ENCODE measurements at places on chromosomes 3 and 15.

DNA sequence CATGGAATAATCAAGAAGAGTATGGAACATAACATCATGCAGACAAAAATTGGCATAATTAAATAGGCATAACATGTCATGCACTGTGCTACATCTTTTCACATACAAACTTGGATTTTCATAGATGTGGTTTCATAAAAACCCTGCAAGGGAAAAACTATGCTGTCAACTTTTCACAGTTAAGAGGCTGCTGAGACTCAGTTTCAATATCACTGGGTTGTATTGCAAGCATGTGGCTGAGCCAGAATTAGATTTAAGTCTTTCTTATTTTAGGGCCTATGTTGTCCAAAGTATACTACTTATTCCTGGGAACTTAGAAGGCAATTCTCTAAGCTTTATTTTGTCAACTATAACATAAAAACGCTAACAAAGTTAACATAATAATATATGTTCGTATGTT lies 70.7 kb upstream of the LSAMP start:
- no peak for DNase-seq

- DNase-seq, result no peak
These were observed 189.3 kb downstream of the OPA1 start for GRCh38 chr3:193782276-193782647.

- DNase-seq, result no peak
These were observed 261.0 kb downstream of the ADAMTSL3 start for GRCh38 chr15:83914906-83915305.

DNA sequence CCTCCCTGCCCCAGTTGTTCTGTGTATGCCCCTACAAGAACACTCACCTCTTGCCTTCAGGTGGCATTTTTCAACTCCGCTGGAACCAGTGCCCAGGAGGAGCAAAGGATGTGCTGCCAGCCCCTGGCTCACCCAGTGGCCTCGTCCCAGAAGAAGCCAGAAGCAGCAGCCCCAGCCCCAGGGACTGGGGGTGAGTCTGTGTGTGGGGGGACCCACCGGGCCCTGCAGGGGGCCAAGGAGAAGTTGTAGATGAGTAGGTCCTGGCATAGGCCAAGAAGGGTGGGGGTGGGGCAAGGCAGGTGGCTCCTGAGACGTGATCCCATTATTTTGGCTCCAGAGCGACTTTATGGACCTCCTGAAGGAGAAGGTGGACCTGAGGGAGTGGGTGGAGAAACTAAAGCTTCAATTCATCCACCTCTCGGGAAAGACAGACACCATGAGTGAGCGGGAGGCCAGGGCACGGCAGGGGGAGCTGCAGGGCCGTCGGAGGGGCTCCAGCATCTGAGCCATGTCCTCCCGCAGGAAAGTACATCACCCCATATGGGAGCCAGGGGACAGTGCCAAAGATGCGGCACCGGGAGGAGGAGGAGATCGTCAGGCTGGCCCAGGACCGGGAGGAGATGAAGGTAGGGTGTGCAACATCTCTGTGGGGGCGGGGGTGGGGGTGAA lies 29.3 kb downstream of the NGRN start:
- DNase-seq, result no peak

DNA sequence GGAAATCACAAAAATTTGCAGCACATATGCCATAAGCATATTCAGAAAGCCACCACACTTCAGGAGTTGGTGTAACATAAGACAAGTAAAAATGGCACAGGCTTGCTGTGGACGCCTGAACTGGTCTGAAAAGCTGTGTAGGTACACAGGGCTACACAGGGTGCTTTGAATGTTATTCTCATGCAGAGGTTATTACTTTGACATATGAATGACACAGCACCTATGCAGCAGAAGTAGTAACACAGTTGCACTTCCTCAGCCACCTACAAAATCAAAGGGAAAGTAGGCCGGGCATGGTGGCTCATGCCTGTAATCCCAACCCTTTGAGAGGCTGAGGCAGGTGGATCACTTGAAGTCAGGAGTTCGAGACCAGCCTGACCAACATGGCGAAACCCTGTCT lies 54.5 kb downstream of the OSBPL10 start:
- DNase-seq, result no peak

DNA sequence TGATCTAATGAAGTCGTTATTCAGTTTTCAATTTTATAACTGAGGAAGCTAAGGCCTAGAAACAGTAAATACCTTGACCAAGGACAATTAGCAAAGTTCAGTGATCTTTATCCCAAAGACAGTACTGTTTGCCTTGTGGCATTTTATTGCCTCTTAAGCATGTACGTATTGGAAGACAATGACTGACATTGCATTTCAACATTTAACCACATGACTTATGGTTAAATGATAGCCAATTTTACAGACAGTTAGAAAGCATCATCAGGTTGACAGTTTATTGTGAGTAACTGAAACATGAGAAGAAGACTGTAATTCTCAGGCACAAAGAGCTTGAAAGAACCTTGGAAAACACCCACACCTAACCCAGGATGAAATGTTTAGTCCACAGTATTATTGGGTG lies 390.8 kb upstream of the ZNF385D start:
- no peak for DNase-seq

GRCh38 chr3:46946856-46947545 lies 29.5 kb downstream of the CCDC12 start:
- DNase-seq, result no peak

DNA sequence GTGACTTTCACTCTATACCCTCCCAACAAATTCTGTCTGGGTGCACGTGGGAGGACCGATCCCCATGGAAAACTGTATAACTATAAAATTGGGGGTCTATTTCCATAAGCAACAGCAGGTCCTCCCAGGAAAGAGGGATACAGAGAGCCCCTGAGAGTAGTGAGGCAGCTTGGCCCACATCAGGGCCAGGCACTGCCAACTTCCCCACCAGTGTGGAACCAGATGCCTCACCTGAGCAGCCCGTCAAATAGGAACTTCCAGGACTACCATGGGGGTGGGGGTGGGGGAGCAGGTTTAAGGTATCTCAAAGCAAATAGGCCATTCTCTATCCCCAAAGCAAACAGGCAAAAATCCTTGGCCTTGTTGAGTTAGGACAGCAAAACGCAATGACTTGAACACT lies 33.3 kb upstream of the DUSP7 start:
- no peak for DNase-seq

- DNase-seq, result no peak
These were observed 67.2 kb upstream of the SIAH2 start for GRCh38 chr3:150830094-150830681.

DNA sequence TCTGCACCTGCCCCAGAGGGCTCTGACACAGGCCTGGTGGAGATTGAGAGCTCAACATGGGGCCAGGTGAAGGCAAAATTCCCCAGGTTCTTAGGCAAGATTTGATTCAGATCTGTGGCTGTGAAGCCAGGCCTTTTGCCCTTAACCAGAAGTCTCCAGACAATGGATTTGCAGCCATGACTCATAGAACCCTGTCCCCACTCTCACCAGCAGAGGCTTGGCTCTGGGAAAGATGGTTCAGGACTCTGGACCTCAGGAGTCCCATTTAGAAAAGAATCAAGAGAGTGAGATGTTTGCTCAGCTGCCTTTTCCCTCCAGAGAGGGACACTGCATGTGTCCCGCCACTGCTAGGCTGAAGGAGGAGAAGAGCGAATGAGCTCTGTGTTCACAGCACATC lies 361.4 kb upstream of the ICE2 start:
- DNase-seq, result no peak

Data from NCI-H1105 treated with DMSO at 0.1 percent for 48 hours (cell line).